ENCODE measurements at places on chromosomes 3 and 15.

- DNase-seq = no peak
Measured at GRCh38 chr3:158352551-158352950, 218.4 kb upstream of the MLF1 start.

DNA sequence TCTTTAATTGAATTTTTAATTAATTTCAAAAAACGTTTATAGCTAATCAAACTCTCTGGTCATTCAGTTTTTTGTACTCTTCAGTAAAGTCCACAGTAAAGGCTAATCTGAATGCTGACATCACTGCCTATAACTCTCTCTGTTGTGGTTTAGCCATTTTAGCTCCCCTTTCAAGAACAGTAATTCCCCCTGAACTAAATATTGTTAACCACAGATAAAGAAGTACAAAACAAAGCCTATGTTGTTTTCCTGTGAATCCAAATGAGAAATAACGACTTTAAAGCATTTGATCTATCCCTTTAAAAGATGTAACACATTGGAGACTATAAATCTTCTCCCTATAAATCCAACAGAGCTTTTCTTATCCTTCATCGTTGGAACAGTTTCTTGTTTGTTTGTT is 94.2 kb downstream of the ZBTB20 start:
- no peak for DNase-seq

DNA sequence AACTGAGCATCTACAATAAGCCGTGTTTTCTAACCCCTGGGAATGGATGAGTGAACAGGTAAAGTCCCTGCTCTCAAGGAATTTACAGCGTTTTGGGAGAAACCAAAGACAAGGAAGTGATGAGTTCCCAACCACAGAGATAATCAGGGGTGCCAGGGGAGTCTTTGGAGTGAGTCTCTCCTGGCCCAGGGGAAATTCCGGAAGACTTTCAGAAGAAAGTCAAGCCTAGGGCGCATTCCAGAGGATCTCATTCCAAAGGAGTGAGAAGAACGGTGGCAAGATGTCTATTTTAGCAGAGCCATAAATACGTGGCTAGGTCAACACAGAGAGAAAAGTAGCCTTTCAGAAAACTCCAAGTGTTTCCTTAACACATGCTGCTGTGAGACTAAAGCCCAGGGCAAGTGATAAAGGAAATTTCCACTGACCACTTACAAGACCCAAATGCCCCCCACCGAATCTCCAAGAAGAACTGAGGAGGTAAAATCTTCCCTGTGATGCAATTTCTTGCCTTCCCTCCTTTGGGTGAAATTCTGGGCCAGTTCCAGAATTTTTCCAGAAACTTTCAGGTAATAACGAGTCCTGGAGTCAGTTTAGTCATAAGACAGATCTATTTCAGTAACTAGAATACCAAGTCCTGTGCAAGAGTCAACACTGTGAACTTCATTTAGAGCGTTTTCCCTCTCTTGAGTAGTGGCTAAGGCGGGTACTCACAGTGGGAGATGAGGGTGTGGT is 437.4 kb downstream of the NR2F2 start:
- DNase-seq = no peak

DNA sequence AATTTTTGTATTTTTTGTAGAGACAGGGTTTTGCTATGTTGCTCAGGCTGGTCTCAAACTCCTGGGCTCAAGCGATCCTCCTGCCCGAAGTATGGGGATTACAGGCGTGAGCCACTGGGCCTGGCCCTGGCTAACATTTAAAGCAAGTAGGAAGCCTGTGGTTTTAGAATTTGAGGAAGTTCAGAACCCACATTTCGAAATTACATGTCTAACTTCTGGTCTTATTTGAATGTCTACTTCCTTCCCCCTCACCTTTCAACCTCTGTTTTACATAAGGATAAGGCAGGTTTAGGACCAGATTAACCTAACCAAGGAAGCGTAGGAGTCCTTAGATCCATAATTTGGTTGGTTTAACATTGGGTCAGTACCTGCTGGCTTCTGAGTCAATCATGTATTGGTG is 120.5 kb upstream of the PROK2 start:
- no peak for DNase-seq

- no peak for DNase-seq
Measured at GRCh38 chr3:160810362-160811236, 54.6 kb downstream of the PPM1L start.

- DNase-seq = no peak
Measured at GRCh38 chr3:15572138-15572537, 29.2 kb downstream of the HACL1 start.

DNA sequence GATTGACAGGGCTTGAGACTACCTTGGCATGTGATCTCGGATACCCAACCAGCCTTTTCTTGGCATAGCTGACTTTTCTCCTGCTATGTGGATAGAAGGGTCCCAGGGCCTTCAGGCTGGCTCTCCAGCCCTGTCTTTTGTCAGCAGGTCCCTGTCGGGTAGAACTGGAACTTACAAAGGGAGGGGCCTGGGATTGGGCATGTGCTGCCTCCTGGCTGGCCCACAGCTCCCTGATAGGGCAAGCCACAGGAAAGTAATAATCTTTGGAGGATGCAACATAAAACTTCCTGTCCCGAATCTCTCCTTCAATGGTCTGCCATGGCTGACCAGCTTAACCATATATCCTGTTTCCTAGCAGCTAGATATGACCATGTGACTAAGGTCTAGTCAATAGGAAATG is 89.1 kb downstream of the ABHD5 start:
- DNase-seq = no peak

- DNase-seq = no peak
Measured at GRCh38 chr3:172868582-172869200, 118.2 kb downstream of the ECT2 start.

GRCh38 chr3:114639171-114639570 is 345.3 kb downstream of the TIGIT start:
- no peak for DNase-seq

DNA sequence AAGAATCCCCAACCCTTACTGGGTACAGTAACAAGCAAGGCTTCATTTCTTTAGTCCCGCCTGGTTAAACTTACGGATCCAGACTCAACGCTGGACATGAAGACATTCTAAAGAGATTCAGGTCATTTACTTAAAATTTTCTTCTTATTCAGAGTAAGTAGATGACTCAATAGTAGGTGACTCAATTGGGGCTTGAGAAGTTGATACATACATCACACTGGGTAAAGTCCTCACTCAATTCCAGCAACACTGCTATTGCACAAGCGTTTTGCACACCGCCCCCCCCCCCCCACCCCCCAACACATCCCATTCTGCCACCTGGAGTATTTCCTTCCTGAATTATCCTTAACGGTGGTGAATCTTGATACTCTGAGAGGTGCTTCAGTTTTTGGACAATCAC is 610.0 kb downstream of the FOXP1 start:
- DNase-seq = no peak

- DNase-seq = no peak
Measured at GRCh38 chr15:69838338-69838737, 259.4 kb downstream of the TLE3 start.

DNA sequence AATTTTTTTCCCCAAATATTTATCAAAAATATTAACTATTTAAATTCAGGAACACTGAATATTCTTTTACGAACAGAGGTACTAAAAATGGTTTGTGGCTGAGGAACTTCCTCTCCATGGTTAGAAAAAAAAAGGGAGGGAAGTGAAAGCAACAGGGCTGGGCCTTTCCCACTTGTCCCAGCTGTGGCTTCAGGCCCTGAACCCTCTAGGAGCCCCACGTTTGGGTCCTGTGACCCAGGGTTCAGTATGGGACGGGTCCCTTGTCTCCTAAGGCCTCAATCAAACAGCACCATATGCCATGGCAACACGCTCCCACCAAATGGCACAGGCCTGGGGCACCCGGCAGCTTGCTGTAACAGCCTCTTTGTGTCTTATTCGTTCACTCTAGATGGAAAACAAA is 32.4 kb downstream of the POC1A start:
- DNase-seq = no peak

Data from left lung (tissue), 14 donors.